AG09309 (cell line): ENCODE measurements at places on chromosomes 2 and 18.

DNA sequence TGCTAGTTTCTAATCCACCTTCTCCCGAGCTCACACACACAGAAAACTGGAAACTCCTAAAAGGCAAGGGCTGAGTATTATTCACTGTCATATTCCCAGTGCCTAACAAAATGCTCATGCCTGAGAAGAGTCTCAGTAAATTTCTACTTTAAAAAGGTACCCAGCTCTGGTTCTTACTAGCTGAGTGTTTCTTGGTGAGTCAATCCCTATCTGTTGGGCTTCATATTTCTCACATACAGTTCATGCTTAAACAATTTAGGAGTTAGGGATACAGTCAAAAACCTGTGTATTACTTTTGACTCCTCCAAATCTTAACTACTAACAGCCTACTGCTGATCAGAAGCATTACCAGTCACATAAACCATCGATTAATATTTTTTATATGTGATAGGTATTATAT lies 204.9 kb downstream of the EN1 start:
- no peak for DNase-seq

GRCh38 chr2:100953406-100954043 lies 48.6 kb upstream of the RPL31 start:
- no peak for DNase-seq

DNA sequence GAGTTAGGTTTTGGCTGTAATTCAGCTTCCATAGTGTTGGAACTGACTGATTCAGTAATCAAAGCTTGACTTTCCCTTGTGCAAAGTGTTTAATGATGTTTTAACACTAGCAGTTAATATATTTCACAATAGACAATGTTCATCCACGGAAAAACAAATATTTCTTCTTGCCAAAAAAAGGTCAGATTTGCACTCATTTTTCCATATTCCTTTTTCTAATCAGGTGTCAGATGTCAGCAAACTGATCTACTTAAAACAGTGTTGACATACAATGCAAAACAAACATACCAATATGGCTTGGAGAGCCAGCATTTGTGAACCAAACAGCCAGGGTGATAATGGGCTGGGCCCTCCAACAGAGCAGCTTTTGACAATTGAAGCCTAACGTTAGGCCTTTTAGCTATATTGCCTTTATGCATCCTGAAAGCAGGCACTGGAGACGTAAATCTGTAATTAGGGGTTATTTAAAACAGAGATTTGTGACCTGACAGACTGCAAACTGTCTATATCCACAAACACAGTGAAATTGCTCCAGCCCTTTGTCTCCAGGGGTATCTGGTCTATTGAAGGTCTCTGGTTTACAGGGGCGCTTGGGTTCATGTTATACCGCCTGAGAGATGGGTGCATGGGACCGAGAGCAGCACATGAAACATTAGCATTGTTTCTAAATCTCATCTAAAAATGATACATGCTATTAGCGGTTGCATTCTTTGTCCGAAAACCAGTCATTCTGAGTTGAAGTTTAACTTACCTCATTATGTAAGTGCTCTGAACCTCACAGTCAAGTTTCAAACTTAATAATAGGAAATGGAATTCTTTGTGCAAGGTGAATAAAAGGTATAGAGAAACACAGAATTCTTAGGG lies 7.1 kb upstream of the CDCA7 start:
- no peak for DNase-seq

- no peak for DNase-seq
Measured at GRCh38 chr2:42771546-42772153, 7.7 kb upstream of the OXER1 start.

DNA sequence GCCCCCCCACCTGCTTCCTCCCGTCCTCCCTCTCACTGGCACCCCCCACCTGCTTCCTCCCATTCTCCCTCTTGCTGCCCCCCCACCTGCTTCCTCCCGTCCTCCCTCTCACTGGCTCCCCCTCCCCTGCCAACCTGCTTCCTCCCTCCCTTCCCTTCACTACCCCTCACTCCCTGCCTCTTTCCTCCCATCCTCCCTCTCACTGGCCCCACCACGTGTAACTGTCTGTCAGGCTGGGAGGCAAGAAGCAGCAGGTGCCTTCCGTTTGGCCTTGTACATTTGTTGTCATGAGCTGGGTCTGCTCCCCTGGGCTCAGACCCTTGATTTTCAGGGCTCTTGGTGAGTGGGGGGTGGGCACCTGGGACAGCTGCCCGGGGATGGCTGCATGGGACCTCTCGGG lies 19.1 kb downstream of the RTP5 start:
- no peak for DNase-seq

- no peak for DNase-seq
Measured at GRCh38 chr2:60555066-60555782, 1.8 kb upstream of the BCL11A start.

GRCh38 chr18:48600456-48601090 lies 61.7 kb downstream of the CTIF start:
- DNase-seq: no peak

DNA sequence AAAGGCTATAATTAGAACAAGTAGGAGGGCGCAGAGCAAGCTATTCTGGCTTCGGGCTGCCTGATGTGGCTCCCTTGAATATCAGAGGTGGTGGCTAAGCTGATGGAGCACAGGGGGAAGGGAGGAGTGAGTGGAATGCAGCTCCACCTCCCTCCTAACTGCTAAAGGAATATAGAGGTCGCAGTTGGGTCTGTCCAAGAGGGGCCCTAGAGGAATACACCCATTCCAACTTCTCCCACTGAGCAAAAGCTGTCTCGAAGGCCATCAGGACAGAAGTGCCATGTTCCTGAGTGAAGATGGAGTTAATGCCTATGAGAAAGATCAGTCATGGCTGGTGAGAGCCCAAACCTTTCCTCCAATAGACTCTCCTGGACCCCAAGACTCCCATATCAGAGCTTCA lies 32.8 kb upstream of the MARCO start:
- no peak for DNase-seq

- DNase-seq: no peak
Measured at GRCh38 chr2:23388294-23388693, 3.3 kb downstream of the KLHL29 start.

GRCh38 chr2:148914463-148914862 lies 39.4 kb downstream of the KIF5C start:
- DNase-seq: no peak

DNA sequence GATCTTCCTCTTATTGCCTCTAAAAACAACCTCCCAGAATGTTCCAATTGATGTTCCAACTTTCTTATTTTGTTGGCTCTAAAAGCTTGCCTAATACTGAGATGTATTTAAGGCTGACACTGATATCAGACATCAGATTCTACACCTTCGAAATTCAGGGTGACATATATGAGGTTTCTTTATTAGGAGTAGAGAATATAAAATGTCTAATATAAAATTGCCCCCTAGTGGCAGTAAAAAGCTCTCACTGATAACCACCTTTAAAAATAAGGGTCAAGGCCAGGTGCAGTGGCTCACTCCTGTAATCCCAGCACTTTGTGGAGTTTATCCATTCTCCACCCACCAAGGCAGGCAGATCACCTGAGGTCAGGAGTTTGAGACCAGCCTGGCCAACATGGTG lies 789.7 kb upstream of the SLC39A10 start:
- no peak for DNase-seq

GRCh38 chr2:21253311-21254027 lies 129.7 kb downstream of the TDRD15 start:
- DNase-seq: no peak

DNA sequence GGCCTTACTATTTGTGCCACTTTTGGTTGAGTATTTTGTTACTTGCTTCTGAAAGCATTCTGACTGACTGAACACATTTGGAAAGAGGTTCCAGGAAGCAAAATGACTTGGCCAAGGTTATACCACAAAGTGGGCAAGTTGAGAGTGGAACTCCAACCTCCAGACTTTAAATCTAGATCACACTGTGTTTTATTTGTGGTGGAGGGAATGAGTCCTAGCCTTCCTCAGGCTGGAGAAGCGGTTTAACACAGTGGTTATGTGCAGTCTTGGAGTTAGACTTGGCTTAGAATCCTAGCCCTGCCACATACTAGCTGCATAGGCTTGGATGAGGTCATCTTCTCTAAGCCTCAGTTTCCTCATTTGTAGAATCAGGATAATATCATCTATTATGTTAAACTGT lies 33.4 kb downstream of the PLEKHM3 start:
- DNase-seq: no peak

- DNase-seq: no peak
Measured at GRCh38 chr2:147844697-147845410, at the start of gene ACVR2A. TSS of gene ACVR2A (plus strand) at chr2:147845029. CDS start at chr2:147845153, 124 bp downstream.

GRCh38 chr2:43894743-43895142 lies 56.0 kb downstream of the ABCG8 start:
- no peak for DNase-seq

DNA sequence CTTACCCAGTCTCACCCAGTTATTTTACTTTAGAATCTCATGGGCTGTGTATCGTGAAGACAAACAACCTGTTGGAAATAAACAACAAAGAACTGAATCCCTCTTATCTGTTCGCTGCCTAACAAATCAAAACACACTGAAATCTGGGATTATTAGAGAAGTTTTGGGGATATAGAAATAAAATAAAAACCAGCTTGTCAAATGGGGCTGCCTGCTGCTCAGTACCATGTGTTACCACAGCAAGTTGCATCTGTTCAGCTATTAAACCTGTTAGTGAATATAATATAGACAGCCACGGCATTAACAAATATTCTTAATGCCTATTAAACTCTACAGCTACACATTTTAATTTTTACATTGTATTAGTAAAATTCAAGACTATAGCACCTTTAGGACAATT lies 810.8 kb downstream of the NRXN1 start:
- no peak for DNase-seq

- DNase-seq: peak; percentile 79
Measured at GRCh38 chr18:61703508-61703907, 189.3 kb downstream of the RNF152 start.

- DNase-seq: no peak
Measured at GRCh38 chr18:79634593-79635426, 44.8 kb upstream of the CTDP1 start.

GRCh38 chr2:185984670-185985069 lies 246.1 kb downstream of the FSIP2 start:
- no peak for DNase-seq

GRCh38 chr2:136502660-136503059 lies 262.7 kb upstream of the THSD7B start:
- DNase-seq: no peak

GRCh38 chr2:112673008-112673407 lies 27.3 kb downstream of the SLC20A1 start:
- DNase-seq: no peak

GRCh38 chr2:3574155-3574554 lies 905 bp upstream of the RPS7 start:
- DNase-seq: no peak

DNA sequence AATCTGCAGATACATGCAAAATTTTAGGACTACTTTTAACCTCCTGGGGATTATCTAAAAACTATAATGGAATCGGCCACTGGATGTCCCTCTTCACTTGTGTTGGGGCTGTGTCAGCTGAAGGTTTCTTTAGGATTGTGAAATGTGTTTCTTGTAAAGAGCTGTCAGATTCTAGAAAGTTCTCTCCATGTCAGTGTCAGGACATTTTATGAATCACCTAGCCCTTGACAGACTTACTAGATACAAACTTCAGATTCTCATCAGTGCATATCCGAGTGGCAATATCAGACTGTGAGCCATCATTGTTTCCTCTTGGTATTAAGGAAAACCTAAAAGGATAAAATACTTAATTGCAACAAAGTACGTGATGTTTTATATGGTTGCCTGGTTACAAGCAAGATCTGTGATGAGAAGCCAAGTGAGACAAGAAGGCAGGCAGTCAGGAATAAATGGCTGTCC lies 107.3 kb downstream of the CPS1 start:
- peak; percentile 4 for DNase-seq

DNA sequence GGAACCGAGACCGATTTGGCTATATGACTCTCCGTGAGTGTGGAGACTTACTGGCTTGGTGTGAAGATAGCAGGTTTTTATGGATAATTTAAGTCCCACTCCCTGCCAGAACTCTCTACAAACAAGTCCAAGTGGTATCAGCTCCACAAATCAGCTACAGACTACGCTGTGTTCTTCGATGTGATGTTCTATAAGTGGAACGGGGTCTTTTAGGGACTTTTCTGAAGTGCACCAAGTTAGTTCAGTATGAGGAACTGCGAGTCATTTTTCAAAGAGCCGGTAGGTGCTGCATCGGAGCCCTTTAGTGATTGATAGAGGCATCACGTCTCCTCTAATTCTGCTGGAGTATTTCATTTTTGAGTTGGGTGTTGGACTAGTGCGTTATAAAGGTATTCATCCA lies 107.1 kb downstream of the TSHZ1 start:
- DNase-seq: no peak

DNA sequence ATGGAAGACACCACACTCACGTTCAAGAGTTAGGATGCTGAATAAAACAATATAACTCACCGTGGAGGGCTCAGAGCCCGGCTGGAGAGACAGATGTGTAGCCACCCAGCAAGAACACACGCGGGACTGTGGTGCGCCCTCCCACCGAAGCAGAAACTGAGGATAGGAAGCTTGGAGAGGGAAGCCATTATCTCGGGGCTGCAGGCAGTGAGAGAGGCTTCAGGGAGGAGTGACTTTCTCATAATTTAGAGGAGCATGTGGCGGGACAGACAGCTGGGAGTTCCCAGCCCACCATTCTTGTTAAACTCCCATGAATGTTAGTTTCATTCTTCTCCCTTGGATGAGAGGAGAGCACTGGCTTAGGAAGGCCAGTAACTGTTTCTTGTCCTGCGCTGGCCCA lies 96.4 kb downstream of the MAPRE2 start:
- no peak for DNase-seq

DNA sequence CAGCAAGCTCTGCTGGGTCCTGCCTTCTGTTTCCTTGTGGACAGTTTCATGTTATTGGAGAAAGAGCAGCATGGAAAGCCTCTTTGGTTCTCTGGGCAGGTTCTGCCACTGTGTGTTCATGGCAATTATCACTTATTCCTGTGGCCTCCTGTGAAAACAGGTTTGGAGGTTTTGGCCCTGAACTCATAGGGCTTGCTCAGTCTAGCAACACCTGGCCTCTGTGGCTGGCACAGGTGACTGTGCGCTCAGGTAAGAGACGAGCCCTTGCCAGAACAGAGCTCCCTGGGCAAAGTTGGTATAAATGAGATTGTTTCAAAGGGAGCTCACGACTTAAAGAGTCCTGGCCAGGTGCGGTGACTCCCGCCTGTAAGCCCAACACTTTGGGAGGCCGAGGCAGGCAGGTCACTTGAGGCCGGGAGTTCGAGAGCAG lies 5.7 kb downstream of the CEP68 start:
- DNase-seq: no peak

- peak; percentile 21 for DNase-seq
Measured at GRCh38 chr18:6058941-6059340, 163.6 kb upstream of the TMEM200C start.

- no peak for DNase-seq
Measured at GRCh38 chr2:2566396-2567323, 235.6 kb upstream of the MYT1L start.

- DNase-seq: no peak
Measured at GRCh38 chr2:150624001-150624401, 136.5 kb upstream of the RND3 start.

- no peak for DNase-seq
Measured at GRCh38 chr2:41194230-41194629, 742.3 kb upstream of the SLC8A1 start.

GRCh38 chr2:85430752-85431569 lies 12.4 kb downstream of the SH2D6 start:
- no peak for DNase-seq
